Lower lobe of right lung (tissue), 2 donors: ENCODE measurements at places on chromosomes 4 and X. TPM values are rescaled to one million over a fixed set of nuclear protein-coding genes. Genes with fewer than 3 reads are reported as not detected.

DNA sequence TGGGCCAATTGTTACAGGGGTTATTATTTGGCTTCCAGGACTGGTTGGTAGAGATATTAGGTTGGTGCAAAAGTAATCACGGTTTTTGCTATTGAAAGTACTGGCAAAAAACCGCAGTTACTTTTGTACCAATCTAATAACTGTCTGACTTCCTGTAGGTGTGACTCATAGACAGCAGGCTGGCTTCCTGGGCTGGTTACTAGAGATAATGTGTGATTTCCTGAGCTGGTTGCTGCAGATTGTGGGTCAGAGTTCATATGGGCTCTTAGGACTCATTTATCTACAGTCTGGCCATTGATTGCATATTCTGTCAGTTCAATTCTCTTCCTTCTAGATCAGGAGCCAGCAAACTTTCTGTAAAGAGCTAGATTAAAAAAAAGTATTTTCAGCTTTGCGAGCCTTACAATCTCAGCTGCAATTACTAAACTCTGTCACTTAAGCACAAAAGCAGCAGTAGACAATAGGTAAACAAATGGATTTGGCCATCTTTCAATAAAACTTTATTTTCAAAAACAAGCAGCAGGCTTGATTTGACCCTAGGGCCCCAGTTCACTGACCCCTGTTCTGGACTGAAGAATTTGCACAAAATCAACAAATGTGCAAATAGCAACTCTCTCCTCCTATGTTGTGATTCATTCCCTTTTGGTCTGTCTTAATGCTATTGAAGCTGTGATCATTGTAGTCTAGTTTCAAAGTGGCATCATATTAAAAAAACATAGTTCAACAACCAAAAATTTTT, 50.8 kb upstream of the BOD1L1 start:
- H3K27me3 ChIP-seq = no peaks in the 10 kb centered on the region
- no peak overlapping the region for H3K27ac ChIP-seq
- H3K4me3 ChIP-seq = no peak overlapping the region
- no peak for DNase-seq
- no peaks in the 10 kb centered on the region for H3K36me3 ChIP-seq

GRCh38 chrX:153632595-153632946, 14.4 kb upstream of the DUSP9 start:
- H3K27ac ChIP-seq = no peak overlapping the region
- no peaks in the 10 kb centered on the region for H3K4me1 ChIP-seq
- no peak overlapping the region for H3K4me3 ChIP-seq
- no peak for DNase-seq
- H3K36me3 ChIP-seq = no peaks in the 10 kb centered on the region

DNA sequence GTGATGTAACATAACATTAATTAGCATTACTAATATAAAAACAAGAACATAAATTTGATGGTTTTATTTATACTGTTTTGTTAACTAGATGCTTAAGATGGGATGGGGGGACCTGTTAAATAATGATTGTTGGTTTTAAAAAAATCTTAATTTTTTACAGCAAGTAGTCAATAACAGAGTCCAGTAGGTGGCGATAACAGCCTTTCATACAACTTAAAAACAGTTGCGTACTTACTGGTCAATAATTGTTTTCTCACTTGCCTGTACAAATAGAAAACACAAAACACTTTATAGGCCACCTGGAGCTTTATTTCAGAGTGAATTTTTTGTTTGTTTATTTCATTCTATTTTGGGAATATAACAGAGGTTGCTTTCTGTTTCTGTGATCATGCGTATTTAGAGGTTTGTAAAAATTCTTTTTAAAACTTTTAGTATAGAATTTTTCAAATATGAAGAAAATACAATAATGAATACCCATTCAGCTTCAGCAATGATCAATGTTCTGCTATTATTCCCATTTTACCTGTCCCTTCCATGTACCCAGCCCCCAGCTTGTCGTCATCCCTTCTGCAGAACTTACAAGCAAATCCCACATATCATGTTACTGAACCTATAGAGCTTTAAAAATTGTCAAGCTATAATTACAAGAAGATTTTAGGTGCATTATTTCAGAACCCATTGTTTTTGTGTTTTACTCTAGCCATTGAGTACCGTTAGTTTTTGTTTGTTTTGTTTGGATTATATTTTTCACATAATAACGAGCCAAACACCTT, 97.1 kb downstream of the MRPL1 start:
- no peak for DNase-seq
- no peaks in the 10 kb centered on the region for H3K4me1 ChIP-seq
- no peak overlapping the region for H3K27ac ChIP-seq
- H3K27me3 ChIP-seq = no peaks in the 10 kb centered on the region
- no peaks in the 10 kb centered on the region for H3K36me3 ChIP-seq

DNA sequence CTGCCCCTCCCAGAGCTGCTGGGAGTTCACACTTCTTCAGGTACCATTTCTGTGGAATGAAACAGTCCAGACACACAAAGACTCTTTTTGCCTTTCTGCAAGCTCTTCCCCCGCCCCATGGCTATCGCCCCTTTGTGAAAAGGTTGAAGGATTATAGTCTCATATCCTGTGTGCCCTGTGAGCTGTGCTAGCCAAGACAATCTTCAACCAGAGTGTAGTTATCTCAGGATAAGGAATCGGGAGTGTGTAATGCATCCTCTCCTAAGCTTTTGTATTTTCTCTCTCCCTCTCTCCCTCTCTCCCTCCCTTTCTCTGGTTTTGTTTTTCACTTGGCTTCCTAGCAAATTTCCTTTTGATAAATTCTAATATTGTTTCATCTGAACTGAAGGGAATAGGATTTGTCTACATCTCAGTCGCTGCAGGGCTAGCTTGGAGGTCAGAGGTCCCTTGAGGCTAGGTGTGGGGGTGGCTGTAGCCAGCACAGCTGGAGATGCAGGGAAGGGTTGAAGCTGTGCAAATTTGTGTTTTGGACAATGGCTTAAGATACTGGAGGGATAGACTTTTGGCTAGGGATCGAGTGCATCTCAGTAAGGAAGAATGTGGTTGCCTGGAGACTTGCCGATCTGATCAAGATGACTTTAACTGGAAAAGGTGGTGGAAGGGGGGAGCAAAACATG, 74.6 kb upstream of the NALF2 start:
- no peak overlapping the region for H3K27ac ChIP-seq
- H3K27me3 ChIP-seq = no peaks in the 10 kb centered on the region
- DNase-seq = no peak
- H3K4me3 ChIP-seq = no peak overlapping the region

DNA sequence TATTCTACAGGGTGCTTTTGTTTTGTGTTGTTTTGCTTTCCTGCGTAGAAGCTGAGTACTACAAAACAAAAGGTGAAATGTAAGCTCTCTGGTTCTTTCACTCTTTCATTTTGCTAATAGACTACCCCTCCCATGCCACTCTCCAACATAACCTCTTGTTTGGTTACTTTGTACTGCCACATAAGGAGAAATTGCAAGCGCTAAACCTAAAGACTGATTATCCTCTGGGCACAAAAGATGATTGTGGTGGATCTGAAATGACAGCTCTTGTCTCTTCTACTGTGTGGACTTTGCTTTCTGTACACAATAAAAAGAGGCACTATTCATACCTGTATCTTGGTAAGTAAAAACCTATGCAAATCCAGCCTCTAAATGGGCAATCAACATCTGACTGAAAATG, 5.3 kb downstream of the MBNL3 start:
- no peak overlapping the region for H3K27ac ChIP-seq
- H3K4me1 ChIP-seq = peaks cover 30% of the 10 kb centered on the region
- no peaks in the 10 kb centered on the region for H3K36me3 ChIP-seq
- no peak overlapping the region for H3K4me3 ChIP-seq

- H3K27ac ChIP-seq = no peak overlapping the region
- peaks cover 4% of the 10 kb centered on the region for H3K4me1 ChIP-seq
- H3K36me3 ChIP-seq = no peaks in the 10 kb centered on the region
Measured at GRCh38 chr4:18691431-18692200, 670.1 kb upstream of the LCORL start.

GRCh38 chr4:26826721-26827120, 33.9 kb upstream of the STIM2 start:
- H3K4me3 ChIP-seq = no peak overlapping the region
- H3K27me3 ChIP-seq = no peaks in the 10 kb centered on the region
- no peak for DNase-seq
- H3K36me3 ChIP-seq = no peaks in the 10 kb centered on the region

DNA sequence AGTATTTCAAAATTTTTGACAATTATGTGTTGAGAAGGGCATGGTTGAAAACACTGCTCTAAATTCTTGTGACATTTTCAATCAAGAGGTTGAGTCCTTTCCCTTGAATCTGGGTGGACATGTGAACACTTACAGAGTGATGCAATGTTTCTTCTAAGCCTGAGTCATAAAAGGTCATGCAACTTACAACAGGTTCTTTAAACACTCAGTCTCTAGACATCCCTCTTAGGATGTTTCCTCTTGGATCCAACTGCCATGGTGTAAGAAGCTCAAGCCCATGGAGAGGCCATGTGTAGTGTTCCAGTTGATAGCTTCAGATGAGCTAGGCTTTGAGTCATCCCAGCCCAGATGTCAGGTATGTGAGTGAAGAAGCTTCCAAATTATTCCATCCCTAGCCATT, 232.2 kb upstream of the MAOA start:
- H3K27ac ChIP-seq = no peak overlapping the region
- no peaks in the 10 kb centered on the region for H3K36me3 ChIP-seq
- no peak for DNase-seq
- no peak overlapping the region for H3K4me3 ChIP-seq

Gene PHOX2B
- not detected for total RNA-seq

Gene KCND1
- 1.8 TPM for total RNA-seq

Gene ZNF630
- 4.0 TPM for total RNA-seq

Gene PPP1R2C
- total RNA-seq = not detected

Gene NDST4
- total RNA-seq = not detected

Gene MAGEA6
- not detected for total RNA-seq
